ENCODE measurements at places on chromosomes 12 and 14. TPM values are rescaled to one million over a fixed set of nuclear protein-coding genes. Genes with fewer than 3 reads are reported as not detected.

PRKD1 gene
- 1.0 TPM for polyA plus RNA-seq

DNA sequence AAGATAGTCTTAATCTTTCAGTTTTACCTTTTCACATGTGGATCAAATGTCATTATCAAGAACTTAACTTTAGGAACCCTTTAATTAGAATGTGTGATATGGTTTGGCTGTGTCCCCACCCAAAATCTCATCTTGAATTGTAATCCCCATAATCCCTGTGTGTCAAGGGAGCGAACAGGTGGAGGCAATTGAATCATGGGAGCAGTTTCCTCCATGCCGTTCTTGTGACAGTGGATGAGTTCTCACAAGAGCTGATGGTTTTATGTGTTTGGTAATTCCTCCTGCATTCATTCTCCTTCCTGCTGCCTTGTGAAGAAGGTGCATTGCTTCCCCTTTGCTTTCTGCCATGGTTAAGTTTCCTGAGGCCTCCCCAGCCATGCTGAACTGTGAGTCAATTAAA lies 160.6 kb downstream of the MON2 start:
- peaks cover 18% of the 10 kb centered on the region for H3K4me1 ChIP-seq
- no peak overlapping the region for H3K27ac ChIP-seq
- no peak for DNase-seq
- H3K27me3 ChIP-seq: peaks cover 17% of the 10 kb centered on the region

DNA sequence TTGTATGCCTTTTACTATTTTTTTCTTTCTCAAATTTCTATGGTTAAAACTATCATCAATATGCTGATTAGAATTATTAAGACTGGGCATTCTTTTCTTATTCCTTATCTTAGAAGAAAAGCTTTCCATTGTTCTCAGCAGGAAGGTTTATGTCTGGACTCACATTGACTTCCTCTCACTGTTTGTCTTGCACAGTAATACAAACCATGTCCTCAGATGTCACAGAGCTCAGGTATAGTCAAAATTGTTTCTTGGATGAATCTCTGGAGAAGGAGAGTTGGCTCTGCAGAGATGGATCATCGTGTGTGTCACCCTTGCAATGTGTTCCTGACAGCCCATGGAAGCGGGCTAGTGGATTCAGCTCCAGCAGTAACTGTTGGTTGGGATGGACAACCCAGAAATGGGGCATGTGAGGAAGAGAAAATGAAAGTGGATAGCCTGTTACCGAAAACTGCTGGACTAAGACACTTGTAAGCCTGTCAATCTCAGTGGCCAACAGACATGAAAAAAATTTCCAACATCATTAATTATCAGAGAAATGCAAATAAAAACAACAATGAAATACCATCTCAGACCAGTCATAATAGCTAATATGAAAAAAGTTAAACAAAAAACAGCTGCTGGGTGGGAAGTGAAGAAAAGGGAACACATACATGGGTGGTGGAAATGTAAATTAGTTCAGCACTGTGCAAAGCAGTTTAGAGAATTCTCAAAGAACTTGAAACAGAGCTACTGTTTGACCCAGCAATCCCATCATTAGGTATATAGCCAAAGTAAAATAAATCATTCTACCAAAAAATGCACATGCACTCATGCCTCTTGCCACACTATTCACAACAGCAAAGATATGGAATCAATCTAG lies 967.8 kb downstream of the TMEM121 start:
- DNase-seq: no peak
- no peak overlapping the region for H3K4me3 ChIP-seq
- no peaks in the 10 kb centered on the region for H3K36me3 ChIP-seq

DNA sequence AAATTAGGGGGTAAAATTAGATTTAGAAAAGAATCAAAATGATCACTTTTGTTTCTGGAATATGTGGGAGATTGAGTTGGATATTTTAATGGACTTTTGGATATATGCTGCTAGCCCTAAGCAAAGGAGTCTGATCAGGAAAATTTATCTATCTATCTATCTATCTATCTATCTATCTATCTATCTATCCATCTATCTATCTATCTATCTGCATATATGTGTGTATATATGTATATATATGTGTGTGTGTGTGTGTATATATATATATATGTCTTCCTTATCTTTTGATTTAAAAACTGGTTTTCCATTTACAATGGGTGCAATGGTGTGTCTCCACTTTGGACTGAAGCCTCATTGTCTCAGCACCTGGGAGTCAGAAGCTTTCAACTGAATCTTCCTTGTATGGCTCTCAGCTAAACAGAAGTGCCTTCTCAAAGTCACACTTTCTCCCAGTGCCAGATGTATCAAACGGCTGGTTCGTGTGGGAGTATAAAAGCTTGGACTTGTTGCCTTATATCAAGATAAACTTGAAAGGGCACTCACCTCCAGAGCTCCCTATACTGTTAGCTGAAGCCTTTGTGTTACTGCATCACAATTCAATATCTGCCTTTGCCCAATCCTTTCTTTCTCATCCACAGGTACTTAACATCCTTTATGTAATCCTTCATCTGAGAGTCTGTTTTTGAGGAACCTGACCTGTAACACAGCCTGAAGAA lies 31.6 kb upstream of the CD69 start:
- peaks cover 5% of the 10 kb centered on the region for H3K4me1 ChIP-seq
- no peak for DNase-seq
- no peak overlapping the region for H3K4me3 ChIP-seq
- no peaks in the 10 kb centered on the region for H3K36me3 ChIP-seq
- no peak overlapping the region for H3K27ac ChIP-seq
- no peaks in the 10 kb centered on the region for H3K27me3 ChIP-seq

GRCh38 chr12:125650587-125650986 lies 585.4 kb downstream of the AACS start:
- no peak overlapping the region for H3K4me3 ChIP-seq
- no peaks in the 10 kb centered on the region for H3K27me3 ChIP-seq
- no peaks in the 10 kb centered on the region for H3K4me1 ChIP-seq
- no peaks in the 10 kb centered on the region for H3K36me3 ChIP-seq

DNA sequence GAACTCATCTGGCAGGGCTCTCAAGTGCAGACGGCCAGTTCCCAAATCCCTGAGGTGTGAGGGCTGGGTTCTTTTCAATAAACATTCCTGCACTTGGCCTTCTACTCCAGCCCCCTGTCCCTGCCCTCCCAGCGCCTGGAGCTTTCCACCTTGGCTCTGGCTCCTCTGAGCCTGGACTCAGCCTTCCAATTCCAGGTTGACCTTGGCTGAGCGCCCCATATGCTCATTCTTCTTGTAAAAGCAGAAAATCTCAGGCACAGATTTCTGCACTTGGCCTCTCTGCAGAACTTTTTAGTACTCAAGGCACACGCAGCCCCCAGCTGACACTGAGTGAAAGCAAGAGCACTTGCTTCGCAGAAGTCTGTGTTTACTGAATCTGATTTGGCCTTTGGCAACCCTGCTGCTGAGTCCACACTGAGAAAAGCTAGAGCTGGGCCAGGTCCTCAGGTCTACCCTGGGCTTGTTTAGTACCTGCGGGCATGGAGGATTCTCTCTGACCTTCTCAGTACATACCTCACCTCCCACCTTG lies 222.7 kb downstream of the MSRB3 start:
- peaks cover 10% of the 10 kb centered on the region for H3K27me3 ChIP-seq
- no peak for DNase-seq
- no peak overlapping the region for H3K27ac ChIP-seq
- H3K36me3 ChIP-seq: no peaks in the 10 kb centered on the region
- no peak overlapping the region for H3K4me3 ChIP-seq

OAS1 gene
- 47.7 TPM for polyA plus RNA-seq

SLC25A21 gene
- polyA plus RNA-seq: 0.07 TPM

DNA sequence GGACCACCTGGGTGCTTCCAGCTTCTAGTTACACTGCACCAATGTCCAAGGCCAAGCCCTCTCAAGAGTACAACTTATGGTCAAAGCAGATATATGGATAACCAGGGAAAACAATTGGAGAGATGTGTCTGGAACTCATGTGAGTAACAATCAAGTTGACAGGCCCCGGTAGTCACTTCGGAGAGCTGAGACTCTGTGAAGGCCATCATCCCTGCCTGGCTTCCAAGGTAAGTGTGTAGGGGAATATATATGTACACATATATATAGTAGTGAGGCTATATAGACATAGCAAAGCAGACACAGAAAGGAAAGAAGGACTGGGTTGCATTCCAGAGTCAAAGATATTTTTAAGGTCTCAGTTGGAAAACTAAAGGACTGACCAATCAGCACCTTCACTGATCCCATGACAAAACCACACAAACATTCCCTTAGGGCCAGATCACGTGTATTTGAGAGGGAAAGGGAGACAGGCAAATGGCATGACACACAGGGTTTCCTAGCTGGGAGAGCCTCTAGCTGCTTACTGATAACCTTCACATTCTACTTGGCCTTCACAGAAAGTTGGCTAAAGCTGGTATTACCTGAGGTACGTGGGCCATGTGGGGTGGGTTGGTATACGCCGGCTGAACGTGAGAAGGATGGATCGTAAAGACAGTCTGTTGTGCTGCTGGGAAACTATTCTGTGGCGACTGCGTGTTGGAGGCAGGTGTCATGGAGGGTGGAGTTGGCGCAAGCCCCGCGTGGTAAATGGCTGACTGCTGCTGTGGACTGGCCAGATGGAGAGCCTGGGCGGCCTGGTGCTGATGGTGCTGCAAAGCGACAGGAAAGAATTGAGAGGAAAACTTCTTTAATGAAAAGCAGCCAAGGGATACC lies 50.0 kb downstream of the SH2B3 start:
- peaks cover 100% of the 10 kb centered on the region for H3K36me3 ChIP-seq
- no peak overlapping the region for H3K4me3 ChIP-seq
- H3K27me3 ChIP-seq: no peaks in the 10 kb centered on the region
- peaks cover 13% of the 10 kb centered on the region for H3K4me1 ChIP-seq

C12orf50 gene
- polyA plus RNA-seq: not detected
